ENCODE measurements at places on chromosomes 12 and 14.

- no peak for DNase-seq
These were observed 59.7 kb upstream of the KCNH3 start for GRCh38 chr12:49478949-49479664.

- DNase-seq = no peak
These were observed 99.1 kb downstream of the CAPZA3 start for GRCh38 chr12:18837025-18837424.

- no peak for DNase-seq
These were observed 11.2 kb downstream of the LGMN start for GRCh38 chr14:92737206-92737605.

- no peak for DNase-seq
These were observed 348.8 kb downstream of the TMEM117 start for GRCh38 chr12:44184499-44185206.

- DNase-seq = no peak
These were observed 51.3 kb upstream of the PLBD1 start for GRCh38 chr12:14618983-14619382.

- DNase-seq = no peak
These were observed 10.6 kb downstream of the ACVRL1 start for GRCh38 chr12:51917746-51918453.

DNA sequence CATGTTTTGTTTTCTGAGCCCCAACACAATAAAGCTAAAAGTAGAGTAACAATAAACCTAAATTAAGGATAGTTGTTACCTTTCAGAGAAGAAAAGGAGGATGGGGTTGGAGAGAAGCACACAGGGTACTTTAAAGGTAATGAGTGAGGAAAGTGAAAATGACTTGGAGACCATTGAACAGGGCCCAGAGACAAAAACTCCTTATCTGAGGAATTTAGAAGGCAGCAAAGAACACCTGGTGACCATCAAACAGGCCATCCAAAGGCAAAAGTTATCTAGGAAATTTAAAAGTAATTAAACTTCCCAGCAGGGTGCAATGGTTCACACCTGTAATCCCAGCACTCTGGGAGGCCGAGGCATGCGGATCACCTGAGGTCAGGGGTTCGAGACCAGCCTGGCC is 39.0 kb upstream of the CEP83 start:
- DNase-seq = no peak

DNA sequence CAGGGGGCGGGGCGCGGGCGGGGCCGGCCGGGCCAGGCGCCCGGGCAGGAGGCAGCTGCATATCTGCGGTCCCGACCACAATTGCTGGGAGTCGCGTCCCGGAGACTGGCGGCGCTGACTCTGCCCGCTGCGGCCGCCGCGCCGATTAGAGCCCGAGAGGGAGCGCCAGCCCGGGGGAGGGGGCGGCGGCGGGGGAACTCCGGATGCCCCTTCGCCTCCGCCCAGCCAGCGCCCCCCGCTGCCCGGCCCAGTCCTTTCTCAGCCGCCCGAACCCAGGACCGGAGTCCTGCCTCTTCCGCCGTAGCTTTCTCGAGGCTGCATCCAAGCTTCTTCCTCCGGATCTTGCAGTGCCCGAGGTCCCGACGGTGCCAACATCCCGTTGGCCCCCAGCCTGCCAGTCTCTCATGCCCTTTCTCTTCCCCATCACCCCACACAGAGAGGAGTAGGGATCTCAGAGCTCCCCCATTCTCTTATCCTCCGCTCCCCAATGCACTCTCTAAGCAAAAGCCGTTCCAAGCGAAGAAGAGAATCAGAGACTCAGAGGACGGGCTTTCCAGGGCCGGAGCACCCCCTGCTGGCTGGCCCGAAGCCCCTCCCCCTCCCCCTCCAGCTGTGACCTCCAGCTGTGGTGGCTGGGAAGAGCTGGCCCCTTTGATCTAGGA is 8.8 kb upstream of the SP7 start:
- DNase-seq = peak; percentile 31

- DNase-seq = no peak
These were observed 78.0 kb upstream of the DDHD1 start for GRCh38 chr14:53231171-53231570.

DNA sequence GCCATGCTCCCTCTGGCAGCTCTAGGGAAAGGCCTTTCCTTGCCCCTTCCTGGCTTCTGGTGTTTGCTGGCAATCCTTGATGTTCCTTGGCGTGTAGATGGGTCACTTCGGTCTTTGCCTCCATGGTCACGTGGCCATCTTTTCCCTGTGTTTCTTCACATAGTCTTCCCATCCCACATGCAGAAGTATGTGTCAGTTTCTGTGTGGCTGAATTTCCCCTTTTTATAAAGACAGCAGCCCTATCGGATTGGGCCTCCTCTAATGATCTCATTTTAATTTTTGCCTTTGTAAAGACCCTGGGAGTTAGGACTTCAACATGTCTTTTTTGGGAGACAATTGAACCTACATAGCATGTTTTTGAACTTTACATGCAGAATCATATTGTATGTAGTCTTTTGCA is 107.2 kb upstream of the FGD4 start:
- no peak for DNase-seq

DNA sequence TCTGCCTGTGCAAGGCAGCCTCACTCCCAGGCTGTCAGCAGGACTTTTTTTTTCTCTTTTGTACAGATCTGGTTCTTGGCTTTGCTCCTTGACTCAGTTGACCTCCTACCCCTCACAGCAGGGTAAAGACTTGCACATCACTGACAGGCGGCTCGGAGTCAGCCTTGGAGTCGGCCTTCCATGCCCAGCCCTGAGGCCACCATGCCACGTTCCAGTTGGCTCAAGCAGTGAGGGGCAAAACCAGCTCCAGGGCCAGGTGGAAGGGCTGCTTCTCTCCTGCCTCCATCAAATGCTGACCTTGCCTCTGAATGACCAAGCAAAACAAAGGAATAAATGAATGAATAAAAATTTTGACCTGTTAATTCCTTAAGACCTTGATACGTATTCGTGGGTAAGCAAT is 27.6 kb downstream of the JAG2 start:
- DNase-seq = no peak

DNA sequence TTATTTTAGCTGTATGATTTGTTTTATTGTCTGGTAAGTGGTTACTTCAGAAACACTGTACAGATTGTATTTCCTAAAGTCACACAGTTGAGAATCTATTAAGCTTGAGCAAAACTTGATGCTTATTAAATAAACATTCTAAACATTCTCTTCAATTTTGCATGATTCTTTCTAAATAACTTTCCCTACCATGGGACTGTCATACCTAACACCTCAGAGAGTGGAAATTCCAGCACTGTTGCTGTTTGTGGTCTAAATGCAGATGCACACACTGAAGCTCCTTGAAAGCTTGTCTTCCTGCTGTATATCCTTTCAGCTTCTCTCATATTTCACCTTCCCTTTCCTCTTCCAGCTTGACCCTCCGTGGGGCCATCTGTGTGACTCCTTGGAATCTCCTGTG is 392.0 kb downstream of the LRIG3 start:
- DNase-seq = no peak

DNA sequence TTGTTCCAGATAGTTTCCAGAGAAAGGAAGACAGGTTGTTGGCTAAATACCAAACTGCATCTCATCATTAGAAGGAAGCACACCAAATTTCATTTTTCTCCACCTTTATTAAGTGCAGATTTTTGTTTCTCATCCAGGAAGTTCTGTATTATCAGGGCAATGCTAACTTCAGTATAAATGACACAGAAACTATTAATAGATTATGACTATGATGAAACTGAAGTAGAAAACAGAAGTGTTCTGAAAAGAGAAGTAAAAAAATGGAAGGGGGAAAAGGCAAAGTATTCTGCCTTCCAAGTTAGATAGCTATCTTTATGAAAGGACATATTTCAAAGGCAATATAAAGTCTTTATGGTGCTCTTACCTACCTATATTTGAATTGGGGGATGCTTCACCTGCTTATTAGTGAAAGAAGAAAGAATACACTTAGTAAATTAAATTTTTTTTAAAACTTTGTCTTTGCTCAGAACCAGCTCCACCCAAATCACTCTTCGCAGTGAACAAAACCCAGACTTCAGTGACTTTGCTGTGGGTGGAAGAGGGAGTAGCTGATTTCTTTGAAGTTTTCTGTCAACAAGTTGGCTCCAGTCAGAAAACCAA is 223.9 kb downstream of the PTPRO start:
- no peak for DNase-seq

GRCh38 chr12:105030820-105031807 is 45.0 kb downstream of the NOPCHAP1 start:
- DNase-seq = no peak

GRCh38 chr14:76937181-76938091 is 91.1 kb downstream of the IRF2BPL start:
- no peak for DNase-seq

GRCh38 chr12:77372026-77372425 is 306.7 kb upstream of the E2F7 start:
- DNase-seq = no peak

DNA sequence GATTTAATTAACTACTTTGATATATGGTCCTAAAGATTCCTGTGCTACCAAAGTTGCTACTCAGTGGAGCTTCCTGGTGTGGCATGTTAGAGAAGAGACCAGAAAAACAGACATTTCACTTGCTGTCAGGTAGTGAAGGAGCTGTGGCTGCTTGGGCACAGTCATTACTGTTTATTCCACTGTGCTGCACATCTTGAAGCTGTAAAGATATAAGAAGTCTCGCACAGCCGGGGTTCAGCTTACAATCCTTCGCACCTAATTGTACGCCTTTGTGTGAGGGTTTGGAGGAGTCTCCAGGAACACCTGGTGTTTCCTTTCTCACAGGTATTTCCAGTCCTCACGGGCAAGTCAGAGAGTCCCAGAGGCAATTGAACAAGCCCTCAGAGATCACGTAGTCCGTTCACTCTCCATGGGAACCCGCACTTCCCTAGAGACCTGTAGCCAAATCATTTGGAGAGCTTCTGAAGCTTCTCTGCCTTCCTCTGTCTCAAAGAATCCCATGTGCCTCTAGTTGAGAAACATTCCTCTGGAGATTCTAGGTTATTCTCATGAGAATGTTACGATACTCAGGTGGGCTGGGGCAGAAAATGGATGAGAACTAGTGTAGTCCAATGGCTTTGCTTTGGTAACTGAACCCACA is 4.1 kb downstream of the EVL start:
- DNase-seq = no peak

DNA sequence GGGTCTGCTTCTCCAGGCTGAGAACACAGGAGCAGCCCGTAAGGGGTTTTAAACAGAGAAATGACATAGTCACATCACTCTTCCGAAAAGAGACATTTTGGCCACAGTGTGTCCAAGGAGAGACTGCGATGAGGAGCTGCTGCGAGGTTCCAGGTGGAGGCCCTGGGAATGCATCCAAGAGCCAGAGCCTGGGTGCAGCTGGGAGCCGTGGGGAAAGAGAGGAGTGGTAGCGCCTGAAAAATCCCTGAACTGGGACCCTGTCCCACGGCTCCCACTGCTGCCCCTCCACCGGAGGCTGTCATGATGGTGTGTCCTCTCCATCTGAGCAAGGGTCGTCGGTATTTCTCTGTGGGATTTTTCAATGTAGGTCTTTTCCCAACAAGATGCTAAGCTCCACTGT is 146.9 kb downstream of the BCL11B start:
- no peak for DNase-seq

DNA sequence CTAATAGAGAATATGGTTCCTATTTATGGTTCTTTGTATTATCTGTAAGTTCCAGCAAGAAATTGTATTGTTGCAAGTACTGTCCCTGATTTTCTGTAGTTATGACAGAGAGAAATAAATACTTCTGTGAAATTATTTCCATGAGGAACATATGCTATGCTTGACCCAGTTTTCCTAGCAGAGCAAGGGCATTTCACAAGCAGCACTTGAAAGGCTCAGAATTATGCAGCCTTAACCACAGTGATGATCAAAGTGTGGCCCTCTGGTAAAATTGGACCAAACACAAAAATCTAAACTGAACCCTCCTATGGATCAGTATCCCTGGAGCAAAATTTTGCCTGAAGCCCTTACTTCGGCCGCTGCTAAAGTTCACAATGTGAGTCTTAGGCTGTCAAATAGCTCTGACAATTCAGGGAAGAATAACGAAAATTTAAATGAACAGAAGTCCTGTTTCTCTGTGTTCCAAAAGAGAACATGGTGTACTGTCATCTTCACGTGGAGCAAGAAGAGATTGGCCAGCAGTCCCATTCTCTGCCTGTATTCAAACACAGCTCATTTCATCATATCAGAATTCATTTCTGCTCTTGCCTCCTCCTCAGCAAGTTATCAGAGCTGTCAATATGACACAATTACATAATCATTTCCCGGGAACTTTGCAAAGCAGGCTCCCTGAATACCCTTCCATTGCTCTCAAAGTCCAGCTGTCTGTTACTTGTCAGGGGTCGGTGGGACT is 471.9 kb downstream of the RPS29 start:
- DNase-seq = no peak

- DNase-seq = no peak
These were observed 47.4 kb downstream of the SLC38A1 start for GRCh38 chr12:46221255-46222128.

- DNase-seq = peak; percentile 90
These were observed 191.4 kb downstream of the CACNA1C start for GRCh38 chr12:2244013-2244861.

DNA sequence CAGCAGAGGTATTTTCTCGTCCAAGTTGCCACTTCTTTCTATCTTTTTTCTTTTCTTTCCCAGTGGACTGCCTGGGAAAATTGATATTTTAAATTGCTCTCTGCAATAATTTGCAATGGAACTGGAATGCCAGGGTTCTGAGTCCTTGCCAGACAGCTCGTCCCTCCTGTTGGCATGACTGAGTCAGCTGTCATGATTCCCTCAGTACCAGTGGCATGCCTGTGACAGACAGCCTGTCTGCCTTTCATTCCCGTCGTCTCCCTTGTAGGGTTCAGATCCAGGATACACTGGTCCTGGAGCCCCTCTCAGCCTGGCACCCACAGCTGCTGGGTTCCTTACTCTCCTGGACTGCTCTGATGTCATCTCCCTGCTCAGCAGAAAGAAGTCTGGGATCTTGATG is 84.8 kb downstream of the PTPN11 start:
- no peak for DNase-seq

GRCh38 chr14:52049721-52050588 is 18.9 kb downstream of the NID2 start:
- DNase-seq = no peak

GRCh38 chr12:101051901-101052550 is 158.0 kb downstream of the SLC5A8 start:
- DNase-seq = peak; percentile 88

- no peak for DNase-seq
These were observed 8.6 kb downstream of the NR4A1 start for GRCh38 chr12:52059582-52060497.

GRCh38 chr12:65634626-65635331 is 189.5 kb upstream of the HMGA2 start:
- DNase-seq = peak; percentile 74

DNA sequence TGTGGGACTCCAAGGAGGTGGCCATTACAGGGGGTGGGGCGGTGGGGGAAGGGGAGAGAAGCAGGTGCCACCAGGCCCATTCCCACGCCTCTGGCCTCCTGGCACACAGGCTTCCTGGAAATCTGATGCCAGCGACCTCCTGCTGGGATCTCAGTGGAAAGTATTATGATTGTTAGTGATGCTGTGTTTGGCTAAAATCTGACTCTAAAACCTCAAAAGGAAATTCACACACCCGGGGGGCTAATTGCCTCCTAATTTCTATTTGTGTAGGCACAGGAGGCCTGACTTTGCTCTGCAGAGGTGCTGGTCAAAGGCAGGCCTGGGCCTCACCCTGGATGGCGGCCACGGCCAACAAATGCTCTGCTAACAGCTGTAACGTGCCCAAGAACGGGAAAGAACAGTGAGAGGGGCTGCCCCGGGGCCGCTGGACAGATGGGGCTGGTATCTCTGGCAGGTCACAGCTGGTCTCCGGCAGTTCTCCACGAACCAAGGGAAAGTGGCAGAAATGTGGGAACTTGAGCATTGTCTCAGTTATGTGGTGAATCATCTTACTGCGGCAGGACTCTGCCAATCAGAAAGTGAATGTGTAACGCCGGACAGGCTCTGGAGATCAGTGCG is 14.3 kb downstream of the FAM181A start:
- peak; percentile 75 for DNase-seq
